AG09319 (cell line): ENCODE measurements at places on chromosomes 3 and 15.

- DNase-seq: no peak
These were observed 3.1 kb downstream of the ANXA2 start for GRCh38 chr15:60394689-60395097.

DNA sequence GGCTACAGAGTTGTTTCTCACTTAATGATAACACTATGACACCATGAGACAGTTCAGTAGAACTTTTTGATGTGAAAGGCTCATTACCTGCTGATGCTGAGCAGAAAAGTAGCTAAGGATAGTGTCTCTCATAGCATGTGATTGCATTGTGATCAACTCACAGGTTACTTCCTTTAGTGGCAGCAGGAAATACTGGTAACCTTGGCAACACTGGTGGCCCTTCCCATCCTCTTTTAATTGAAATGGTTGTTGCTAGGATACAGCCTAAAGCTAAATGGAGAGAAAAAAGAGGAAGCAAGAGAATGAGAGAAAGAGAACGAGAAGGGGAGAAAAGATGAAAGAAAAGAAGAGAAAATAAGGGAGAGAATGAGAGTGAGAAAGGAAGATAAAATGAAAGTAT, 204.7 kb upstream of the GAP43 start:
- no peak for DNase-seq

GRCh38 chr3:183966361-183966791, 51.3 kb downstream of the ABCC5 start:
- no peak for DNase-seq

DNA sequence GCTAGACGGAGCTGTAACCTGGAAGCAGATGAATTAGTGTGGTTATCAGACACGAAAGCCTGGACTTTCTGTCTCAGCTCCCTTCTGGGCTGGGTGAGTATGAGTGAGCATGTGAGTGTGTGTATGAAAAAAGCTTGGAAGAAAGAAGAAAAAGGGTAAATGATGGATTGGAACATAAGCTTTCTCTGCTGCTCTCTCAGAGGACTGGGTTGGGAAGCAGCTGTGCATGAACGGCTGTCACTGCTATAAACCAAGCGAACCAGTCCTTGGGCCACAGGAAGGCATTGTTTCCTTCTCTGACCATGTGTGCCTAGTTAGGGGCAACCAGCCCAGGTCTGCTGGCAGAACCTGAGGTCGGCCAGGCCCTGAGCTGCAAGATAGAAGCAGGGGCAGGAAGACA, 37.0 kb downstream of the UMPS start:
- DNase-seq: no peak

DNA sequence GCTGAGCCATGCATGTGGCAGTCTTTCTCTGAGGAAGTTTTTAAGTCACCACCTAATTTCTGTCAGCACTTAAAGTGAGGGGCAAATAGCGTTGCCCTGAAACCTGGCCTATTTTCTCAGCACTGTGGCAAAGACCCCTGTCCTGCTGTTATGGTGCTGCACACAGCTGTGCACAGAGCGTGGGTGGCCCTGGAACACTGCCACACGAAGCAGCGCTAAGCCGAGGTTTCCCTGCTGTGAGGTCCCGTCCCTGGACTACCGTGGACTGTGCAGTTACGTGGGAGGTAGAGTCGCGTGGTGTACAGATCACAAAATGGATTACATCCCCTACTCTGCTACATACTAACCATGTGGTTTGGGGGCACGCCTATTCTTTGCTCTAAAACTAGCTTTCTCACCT, 101.6 kb upstream of the NR2E3 start:
- DNase-seq: no peak

GRCh38 chr3:71784914-71785531, at the start of gene PROK2:
PROK2 (minus strand) TSS chr3:71785148; CDS start chr3:71785052, 96 bp downstream.
- DNase-seq: no peak

- peak; percentile 80 for DNase-seq
These were observed 35.8 kb upstream of the CCDC80 start for GRCh38 chr3:112676659-112677234.
